ENCODE measurements at places on chromosomes 2 and 18. TPM values are rescaled to one million over a fixed set of nuclear protein-coding genes. Genes with fewer than 3 reads are reported as not detected.

The NOL4 gene
- total RNA-seq: not detected

The CLASP1 gene
- total RNA-seq: 95.3 TPM

The CCNYL1 gene
- total RNA-seq: 10.9 TPM

The WIPF1 gene
- 39.7 TPM for total RNA-seq

The FSHR gene
- total RNA-seq: not detected

The CUL3 gene
- total RNA-seq: 117 TPM

DNA sequence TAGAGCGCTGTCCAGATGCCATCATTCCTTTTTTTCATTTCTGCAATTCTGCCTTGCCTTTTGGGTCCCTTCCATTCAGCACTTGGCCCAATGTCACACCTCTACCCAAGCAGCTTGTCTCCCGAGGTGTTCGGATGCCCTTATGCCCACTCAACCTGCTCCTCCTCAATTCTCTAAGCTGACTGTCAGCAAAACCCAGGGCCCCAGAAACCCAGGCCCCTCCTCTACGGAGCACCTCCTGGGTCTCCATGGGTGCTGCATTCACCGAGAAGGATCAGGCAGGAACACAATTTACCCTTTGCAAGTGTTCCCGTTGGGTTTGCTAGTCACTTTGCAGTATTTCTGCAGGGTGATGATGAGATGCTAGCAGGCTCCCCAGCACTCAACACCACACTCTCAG, 86.7 kb upstream of the RAB6C start:
- no peak for DNase-seq

- DNase-seq: no peak
Observed at GRCh38 chr2:223114917-223115316, 62.9 kb downstream of the KCNE4 start.

- DNase-seq: no peak
Observed at GRCh38 chr18:69658103-69658502, 257.4 kb downstream of the DOK6 start.

DNA sequence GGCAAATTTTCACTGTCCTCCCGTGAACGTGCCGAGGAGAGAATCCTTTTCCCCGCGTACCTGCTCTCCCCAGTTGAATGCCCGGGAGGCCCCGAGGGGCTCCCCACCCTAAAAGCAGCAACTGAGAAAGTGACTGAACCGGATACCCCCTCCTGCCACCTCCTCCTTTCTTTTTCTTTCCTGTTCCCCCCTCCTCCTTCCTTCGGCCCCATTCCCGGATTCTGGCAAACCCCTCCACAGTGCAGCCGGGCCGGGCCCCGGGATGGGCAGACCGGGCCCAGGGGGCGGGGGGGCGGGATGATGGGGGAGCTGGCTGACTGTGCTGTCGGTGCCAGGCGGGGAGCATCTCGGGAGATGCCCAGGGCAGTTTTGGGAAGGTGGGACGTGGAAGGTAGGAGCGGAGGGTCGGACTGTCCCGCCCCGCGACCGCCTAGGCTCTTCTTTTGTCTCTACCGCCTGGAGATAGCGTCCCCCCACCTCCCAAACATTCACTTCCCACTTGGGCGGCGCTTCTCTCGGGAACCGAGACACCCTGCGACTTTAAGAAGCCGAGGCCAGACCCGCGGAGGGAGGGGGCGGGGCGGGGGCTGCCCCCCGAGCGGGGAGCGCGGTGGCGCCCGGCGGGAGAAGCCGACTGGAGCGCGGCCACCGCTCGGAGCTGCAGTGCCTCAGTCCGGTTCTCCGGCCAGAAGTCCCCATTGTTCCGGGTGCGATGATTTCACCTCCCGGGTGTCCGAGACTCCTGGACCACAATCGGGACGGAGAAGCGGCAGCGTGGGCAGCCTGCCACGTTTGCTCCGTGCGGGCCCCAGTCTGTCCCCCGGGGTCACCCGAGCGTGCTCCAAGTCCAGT, 8.2 kb downstream of the DLX2 start:
- no peak for DNase-seq
